ENCODE measurements at places on chromosomes 4 and X.

- no peak for DNase-seq
These were observed 203.1 kb downstream of the LARP7 start for GRCh38 chr4:112840061-112840460.

DNA sequence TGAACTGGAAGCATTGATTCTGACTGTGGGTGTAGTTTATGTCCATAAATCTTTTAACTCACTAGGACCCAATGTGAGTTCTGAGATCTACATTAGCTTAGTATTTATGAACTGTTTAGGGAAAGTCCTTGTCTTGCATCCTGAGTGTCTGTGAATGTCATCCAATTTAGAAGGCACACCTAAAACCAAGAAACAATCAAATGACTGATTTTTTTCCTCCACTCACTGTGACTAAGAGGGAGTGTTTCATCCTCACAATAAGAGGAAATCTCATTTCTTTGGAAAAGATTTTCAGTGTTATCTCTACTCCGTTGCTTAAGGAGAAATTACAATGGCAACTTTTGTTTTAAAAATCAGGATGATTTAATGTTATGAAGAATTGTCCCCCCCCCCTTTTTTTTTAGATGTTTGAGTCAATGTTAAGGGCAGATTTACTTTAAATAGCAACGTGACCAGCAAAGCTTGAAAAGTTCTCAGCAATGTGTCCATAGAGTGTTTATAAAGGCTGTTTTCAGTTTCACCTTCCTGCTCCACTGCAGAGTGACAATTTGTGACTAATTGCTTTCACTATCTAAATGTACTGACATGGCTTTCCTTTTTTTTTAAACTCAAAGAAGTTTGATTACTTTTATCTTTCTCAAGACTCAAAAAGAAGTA lies 173.0 kb downstream of the SPCS3 start:
- DNase-seq: no peak

- DNase-seq: peak; percentile 29
These were observed 37.7 kb downstream of the ANTXR2 start for GRCh38 chr4:80035336-80035735.

GRCh38 chr4:70903291-70903603 lies 1.1 kb downstream of the MOB1B start:
- peak; percentile 27 for DNase-seq

GRCh38 chrX:7088968-7089615 lies 58.4 kb upstream of the STS start:
- DNase-seq: no peak

GRCh38 chr4:19924761-19925160 lies 326.9 kb upstream of the SLIT2 start:
- no peak for DNase-seq

DNA sequence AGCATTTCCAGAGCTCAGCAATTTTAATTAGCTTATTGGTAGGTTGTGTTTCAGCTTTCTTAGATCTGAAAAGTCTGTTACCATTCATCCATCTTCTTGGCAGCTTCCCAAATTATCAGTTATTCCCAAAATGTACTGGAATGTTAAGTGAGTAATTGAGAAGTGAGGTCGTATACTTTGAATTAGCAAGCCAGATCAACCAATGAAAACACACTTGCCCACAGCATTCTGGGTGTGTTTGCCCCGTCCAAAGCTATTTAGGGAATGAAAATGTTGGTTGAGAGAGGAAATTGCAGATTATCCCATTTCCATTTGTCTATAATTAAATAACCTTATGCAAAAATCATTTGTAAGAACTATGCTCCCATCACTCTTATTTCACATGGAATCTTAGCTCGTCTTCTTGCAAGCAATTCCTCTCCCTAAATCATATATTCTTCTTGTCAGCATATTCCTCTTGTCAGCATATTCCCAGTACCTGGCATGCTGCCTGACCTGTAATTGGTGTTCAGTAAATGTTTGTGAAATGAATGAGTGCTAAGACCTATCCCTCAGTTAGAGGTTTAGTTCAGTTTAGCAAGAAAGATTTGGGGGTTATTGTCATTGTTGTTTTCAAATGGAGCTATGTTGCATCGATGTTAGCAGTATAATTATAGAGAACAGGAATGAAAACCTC lies 23.3 kb upstream of the ANTXR2 start:
- no peak for DNase-seq

DNA sequence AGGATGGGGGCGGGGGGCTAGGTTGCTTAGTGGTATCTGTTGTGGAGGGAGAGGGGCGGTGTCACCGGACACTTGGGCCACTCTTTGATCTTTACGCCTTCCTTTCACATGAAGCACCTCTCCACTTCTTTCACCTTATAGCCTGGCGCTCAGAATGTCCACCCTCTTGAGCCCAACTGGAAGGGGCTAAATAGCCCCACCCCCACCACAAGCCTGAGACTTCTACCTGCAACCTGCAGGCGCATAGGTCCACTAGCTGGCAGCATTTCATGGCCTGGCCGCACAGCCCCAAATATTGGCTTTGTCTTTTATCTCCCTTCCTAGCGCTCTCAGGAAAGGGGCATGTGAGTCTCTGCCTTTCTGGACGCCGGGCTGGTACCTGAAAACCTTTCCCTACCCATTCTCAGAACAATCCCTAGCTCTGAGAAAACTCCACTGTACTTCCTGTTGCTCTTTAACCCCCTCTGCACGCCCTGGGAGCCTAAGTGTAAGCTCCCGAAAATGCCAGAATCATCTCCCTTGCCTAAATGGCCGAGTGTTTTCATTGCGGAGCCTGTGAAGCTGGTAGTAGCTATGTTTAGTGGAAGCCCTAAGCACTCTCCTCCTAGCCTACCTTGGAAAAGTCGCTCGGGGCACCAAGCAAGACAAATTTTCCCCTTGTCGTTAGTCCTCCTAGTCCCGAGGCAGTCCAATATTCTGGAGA lies 1.2 kb upstream of the TRPC5 start:
- DNase-seq: no peak

DNA sequence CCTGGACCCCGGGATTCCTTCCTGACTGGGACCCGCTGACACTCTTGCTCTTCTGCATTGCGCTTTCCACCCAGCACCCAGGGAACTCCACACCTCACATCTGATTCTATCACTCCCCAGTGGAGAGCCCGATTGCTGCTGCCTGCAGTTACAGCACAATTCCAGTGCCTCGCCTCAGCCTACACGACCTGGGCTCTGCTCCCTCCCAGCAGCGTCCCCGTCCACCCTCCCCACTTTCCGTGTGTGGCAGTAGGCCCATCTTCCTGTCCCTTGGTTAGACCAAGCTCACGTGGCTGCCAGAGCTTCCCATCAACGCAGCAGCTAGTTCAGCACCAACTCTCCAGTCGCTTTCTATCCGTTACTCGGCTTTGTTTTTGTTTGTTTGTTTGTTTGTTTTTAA lies 66.6 kb upstream of the SORBS2 start:
- DNase-seq: no peak

GRCh38 chr4:1151541-1151940 lies 20.8 kb downstream of the SPON2 start:
- DNase-seq: no peak

- no peak for DNase-seq
These were observed 283.2 kb downstream of the DCHS2 start for GRCh38 chr4:154208424-154208823.

GRCh38 chr4:147958057-147958456 lies 226.2 kb downstream of the ARHGAP10 start:
- DNase-seq: no peak

GRCh38 chr4:100289530-100289888 lies 99.2 kb upstream of the DDIT4L start:
- no peak for DNase-seq

DNA sequence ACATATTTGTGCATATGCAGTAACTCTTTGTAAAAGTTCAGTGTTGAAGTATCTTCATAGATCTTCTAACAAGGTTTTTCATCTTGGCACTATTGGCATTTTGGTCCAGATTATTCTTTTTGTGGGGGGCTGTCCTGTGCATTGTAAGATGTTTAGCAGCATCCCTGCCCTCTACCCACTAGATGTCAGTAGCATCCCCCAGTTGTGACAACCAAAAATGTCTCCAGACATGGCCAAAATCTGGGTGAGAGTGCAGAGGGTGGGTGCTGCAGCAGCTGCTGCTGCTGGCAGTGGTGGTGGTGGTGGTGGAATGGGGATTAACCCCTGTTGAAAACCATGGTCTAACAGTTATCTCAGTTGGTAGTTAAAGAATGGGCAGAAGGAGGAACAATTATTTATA lies 370.0 kb downstream of the GPAT3 start:
- peak; percentile 39 for DNase-seq

DNA sequence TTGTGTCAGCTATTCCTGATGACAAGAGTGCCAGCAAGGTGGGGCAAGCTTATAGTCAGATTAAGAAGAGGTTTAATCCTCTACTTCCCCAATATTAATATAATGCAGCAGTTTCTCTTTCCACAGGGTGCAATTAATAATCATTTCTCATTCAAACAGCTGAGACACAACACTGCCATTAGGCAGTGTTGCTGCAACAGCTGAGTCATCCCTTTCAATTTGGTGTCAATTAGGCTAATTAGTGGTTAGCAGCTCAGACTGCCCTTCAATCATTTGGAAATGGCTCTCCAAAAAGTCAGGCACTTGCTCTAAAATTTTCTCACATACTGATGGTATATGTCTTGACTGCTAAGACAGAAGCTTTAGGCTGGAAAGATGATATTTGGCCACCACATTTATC lies 265.7 kb upstream of the FAM241A start:
- no peak for DNase-seq

DNA sequence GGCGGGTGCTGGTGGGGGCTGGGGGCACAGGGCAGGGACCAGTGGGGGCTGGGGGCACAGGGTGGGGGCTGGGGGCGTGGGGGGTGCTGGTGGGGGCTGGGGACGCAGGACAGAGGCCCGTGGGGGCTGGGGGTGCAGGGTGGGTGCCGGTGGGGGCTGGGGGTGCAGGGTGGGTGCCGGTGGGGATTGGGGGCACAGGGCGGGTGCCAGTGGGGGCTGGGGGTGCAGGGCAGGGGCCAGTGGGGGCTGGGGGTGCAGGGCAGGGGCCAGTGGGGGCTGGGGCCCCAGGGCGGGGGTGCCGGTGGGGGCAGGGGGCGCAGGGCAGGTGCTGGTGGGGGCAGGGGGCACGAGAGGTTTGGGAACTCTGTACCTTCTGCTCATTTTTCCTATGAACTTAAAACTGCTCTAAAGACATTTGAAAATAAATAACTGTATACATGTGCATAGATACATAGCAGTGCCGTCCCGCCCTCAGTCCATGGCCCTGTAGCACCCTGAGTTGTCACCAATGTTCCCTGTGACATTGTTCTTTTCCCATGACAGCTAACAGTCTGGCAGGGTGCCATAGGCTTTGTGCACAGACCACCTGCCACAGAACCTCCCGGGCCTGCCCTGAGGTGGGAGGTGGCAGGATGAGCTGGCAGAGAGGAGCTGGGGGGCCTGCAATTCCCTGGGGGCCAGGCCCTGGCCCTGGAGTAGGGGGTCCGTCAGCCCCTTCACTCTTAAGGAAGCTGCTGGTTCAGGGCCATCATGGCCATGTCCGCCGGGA lies 35.6 kb upstream of the ADRA2C start:
- no peak for DNase-seq

GRCh38 chr4:76640353-76640910 lies 205.4 kb downstream of the SHROOM3 start:
- no peak for DNase-seq

DNA sequence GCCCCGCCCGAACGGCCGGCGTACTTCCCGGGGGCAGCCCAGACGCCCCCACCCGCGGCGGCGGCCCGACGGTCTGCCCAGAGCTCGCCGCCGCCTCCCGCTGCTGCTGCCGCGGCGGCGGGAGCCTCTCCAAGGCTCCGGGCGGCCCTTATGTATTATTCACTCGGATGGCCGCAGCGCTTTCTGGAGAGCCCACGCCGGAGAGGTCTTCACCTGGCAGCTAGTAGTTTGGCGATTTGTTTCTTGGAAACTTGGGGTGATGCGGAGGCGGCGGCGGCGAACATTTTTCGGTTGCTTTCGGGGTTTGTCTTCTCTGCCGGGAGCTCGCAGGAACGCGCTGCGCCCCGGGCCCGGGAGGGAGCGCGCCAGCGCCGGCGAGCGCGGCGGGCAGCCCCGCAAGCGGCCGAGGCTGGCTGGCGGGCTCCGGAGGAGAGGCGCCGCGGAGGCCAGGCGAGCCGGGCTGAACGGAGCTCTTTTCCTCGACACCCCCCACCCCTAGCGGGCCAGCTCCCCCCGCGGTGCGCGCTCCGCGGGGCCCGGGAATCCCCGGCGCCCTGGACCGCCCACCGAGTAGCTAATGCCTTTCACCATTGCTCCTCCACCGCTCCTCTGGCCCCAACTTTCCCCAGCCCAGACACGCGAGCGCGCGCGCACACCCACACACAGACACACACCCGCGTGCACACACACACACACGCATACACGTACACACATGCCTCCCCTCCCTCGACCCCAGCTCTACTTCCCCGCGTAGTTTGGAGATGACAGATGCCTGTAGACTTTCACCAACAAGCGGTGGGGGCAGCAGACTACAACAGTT lies 113.5 kb downstream of the DHX15 start:
- peak; percentile 38 for DNase-seq

- DNase-seq: no peak
These were observed 98.6 kb upstream of the ATXN3L start for GRCh38 chrX:13418126-13419097.

DNA sequence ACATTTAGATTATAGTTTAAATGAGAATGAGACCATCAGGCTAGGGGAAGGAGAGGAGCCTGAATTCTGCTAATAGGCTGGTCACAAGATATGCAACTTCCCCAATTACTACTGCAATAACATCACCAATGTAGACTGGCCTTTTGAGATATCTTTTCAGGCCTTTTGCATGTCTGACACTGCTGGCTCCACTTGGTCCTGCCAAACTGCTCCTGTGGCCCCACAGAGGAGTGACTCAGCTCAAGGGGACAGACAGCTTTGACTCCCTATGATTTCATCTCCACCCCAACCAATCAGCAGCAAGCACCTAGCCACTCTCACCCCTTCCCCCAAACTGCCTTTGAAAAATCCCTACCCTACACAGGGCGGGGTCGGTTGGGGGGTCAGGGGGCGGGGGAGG lies 22.8 kb downstream of the GPRIN3 start:
- no peak for DNase-seq

DNA sequence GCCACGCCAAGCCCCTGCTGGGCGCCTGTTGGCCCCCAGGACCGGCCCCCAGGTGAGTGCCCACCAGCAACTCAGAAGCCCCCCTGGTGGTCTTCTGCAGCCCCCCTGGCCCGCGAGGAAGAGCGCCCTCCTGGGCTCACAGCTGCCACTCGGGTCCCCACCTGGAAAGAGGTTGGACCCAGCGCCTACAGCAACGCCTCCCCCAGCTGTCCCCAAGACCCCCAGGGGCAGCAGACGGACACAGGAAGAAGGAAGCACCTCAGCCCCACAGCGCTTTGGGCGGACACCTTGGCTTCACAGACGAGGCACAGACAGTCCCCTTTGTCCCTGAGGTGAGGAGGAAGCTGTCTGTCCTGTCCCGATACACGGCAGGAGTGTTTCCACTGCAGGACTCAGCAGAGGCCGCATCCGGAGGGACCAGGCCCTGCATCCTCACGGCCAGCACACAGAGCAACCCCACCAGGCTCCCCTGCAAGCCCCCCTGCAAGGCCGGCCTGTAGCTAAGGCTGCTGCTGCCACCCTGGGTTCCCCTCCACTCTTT lies 115.6 kb upstream of the NKX1-1 start:
- no peak for DNase-seq

- DNase-seq: no peak
These were observed 14.6 kb downstream of the AGTR2 start for GRCh38 chrX:116185163-116185562.

GRCh38 chr4:14726877-14727361 lies 275.4 kb upstream of the CPEB2 start:
- no peak for DNase-seq
